ENCODE measurements at places on chromosomes 4 and X.

- no peak for DNase-seq
Observed at GRCh38 chrX:97858592-97858991, 974.9 kb downstream of the RPA4 start.

GRCh38 chrX:30975467-30975866 lies 86.4 kb upstream of the TAB3 start:
- DNase-seq: no peak

- DNase-seq: no peak
Observed at GRCh38 chr4:185885075-185885474, 73.1 kb upstream of the SORBS2 start.

GRCh38 chrX:23114241-23114640 lies 114.5 kb downstream of the DDX53 start:
- no peak for DNase-seq

DNA sequence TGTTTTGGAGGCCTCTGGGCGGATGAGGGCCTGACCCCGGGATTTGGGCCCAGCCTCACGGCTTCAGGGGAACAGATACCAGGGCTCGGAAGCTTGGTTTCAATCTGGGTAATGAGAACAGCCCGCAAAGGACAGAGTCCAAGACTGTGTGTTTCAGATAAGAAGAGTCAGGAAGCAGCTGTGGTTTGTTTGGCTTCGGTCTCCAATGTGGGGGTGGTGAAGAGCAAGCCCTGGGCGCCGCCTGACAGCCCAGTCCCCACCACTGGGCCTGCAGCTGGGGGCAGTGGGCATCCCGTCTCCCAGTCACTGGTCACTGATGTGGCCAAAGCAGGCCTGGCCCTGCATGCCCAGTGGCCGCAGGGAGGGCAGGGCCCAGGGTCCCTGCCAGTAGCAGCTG lies 9.1 kb downstream of the WFS1 start:
- DNase-seq: no peak

DNA sequence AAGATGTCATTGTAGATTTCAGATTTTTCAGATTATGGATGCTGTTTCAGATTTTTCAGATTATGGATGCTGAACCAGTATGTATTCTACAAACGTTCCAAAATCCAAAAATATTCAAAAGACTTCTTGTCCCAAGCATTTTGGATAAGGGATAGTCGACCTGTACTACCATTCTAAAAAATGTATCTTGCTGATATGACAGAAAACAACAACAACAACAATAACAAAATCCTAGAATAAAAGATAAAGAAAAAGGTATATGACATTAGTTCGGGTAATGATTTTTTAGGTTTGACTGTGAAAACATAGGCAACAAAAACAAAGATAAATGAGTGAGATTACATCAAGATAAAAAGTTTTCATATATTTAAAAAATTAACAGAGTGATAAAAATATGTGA lies 122.1 kb downstream of the GABRA2 start:
- DNase-seq: no peak

GRCh38 chr4:182286931-182287330 lies 43.7 kb downstream of the TENM3 start:
- DNase-seq: no peak

GRCh38 chr4:133597251-133597650 lies 448.2 kb downstream of the PCDH10 start:
- no peak for DNase-seq

DNA sequence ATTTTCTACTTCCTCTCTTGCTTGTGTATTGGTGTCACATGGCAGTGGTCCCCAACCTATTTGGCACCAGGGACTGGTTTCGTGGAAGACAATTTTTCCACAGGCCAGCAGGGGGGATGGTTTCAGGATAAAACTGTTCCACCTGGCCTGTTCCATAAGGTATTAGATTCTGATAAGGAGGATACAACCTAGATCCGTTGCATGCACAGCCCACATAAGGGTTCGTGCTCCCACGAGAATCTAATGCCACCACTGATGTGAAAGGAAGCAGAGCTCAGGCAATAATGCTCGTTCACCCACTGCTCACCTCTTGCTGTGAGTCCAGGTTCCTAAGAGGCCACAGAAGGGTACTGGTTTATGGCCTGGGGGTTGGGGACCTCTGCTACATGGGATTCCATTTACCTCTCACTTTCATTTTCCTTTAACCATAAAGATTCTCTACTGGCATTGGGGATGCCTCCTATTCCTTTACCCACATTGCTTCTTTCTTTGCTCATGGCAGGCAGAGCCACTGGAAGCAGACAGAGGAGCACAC lies 38.1 kb downstream of the SEC31A start:
- no peak for DNase-seq

DNA sequence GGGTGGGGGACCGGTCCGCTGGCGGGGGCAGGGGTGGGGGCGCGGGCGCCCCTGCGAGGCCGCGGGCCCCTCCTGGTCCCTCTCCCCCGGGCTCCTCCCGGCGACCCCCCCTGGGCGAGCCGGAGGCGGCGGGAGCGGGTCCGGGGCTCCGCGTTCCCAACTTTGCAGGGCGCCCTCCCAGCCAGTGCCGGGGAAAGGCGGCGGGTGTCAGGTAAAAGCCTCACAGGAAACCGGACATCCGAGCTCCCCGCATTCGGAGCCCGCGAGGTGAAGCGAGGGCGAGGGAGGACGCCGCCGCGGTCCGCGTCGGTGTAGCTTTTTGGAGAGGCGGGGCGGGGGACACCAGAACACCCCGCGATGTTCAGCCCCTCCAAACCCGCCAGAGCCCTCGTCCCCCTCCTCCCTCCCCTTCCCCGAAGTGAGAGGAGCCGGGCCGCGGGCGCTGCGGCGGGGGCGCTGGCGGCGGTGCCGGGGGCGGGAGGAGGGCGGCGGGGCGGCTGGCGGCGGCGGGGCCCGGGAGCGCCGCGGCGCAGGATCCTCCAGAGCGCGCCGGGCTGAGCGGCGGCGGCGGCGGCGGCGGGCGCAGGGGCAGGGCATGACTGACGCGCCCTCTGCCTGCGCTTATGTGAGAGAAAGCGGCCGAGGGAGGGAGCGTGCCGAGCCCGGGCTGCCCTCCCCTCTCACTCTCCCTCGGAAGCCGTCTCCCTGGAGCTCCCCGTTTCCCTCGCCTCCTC lies at the start of gene VEGFC:
Gene VEGFC, minus strand, starts transcription at position 597 of the 734 bp plus-strand sequence. CDS start 611 bp downstream, outside the sequence.
- peak; percentile 75 for DNase-seq

DNA sequence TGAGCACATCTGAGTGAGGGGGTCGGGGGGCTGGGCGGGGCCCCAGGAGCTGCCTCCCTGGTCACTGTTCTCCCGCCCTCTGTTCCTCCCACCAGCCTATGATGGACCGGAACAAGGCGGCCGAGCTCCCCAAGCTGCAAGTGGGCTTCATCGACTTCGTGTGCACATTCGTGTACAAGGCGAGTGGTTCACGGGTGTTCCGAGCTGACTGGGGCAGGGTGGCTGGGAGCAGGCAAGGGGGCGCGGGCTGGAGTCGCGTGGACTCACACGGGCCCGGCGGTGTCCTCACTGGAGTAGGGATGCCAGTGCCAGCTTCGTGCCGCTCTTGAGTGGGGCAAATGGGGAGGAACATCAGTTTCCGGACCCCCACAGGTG lies 7.7 kb downstream of the ATP5ME start:
- DNase-seq: no peak

- no peak for DNase-seq
Observed at GRCh38 chr4:111435986-111436744, 709.1 kb upstream of the FAM241A start.

DNA sequence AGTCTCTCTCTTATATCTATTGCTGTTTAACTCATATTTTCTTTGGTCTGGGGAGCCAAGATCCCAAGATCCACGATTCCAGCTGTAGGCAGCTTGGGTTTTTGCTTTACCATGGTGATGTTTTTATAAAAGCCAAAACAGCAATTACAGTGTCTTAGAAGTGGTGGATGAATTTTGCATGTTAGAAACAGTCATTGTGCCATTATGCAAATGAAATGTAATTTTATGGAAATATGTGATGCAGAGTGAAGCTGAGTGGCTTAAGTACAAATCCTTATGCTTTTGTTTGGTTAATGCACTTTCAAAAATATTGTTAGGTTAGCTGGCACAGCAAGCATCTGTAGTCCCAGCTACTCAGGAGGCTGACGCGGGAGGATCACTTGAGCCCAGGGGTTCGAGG lies 32.8 kb upstream of the PTTG2 start:
- no peak for DNase-seq

- DNase-seq: no peak
Observed at GRCh38 chr4:124415146-124415545, 297.4 kb downstream of the ANKRD50 start.

Measured in type B pancreatic cell (in vitro differentiated cells).